ENCODE measurements at places on chromosomes 16 and 17.

- DNase-seq: no peak
Measured at GRCh38 chr17:27511168-27511883, 55.1 kb downstream of the KSR1 start.

- DNase-seq: no peak
Measured at GRCh38 chr16:2475413-2476344, 752 bp downstream of the TBC1D24 start.

DNA sequence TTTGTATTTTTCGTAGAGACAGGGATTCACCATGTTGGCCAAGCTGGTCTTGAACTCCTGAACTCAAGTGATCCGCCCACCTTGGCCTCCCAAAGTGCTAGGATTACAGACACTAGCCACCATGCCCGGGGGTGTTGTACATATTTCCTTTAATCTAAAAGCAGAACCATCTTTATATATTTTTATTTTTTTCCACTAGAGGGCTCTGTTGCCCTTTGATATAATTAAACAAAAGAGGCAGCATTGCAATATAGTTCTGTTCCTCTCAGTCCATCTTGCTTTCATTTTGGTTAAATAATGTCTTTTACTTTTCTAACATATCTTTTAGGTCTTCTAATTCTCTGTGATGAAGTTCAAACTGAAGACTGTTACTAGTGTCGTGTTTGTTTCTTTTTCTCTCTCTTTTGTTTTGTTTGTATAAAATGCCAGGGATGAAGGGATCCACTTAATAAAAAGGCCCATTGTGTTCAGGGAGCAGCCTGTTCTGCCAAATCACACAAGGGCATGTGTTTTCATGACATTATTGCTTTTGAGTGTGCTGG is 23.4 kb downstream of the WWOX start:
- DNase-seq: no peak

GRCh38 chr16:81720973-81721906 is 57.9 kb upstream of the PLCG2 start:
- DNase-seq: no peak

GRCh38 chr16:84735849-84736586 is 36.2 kb downstream of the USP10 start:
- DNase-seq: no peak

DNA sequence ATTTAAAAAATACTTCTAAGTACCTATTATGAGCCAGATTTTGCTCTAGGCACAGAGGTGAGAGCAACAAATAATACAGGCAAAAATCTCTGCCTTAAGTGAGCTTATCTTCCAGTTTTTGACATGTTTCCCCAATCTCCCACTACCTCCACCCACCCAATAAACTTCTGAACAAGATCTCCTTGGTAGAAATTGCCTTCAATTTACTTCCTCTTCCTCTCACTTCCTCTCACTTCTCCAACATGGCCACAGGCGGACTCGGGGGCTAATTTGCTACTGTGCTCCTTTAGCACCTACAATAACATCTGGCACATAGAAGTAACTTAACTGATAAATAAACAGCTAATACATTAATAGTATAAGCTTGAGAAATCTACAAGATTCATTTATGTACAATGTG is 82.6 kb downstream of the CACNG1 start:
- DNase-seq: no peak

- DNase-seq: no peak
Measured at GRCh38 chr17:38352245-38353085, 821 bp downstream of the SOCS7 start.

DNA sequence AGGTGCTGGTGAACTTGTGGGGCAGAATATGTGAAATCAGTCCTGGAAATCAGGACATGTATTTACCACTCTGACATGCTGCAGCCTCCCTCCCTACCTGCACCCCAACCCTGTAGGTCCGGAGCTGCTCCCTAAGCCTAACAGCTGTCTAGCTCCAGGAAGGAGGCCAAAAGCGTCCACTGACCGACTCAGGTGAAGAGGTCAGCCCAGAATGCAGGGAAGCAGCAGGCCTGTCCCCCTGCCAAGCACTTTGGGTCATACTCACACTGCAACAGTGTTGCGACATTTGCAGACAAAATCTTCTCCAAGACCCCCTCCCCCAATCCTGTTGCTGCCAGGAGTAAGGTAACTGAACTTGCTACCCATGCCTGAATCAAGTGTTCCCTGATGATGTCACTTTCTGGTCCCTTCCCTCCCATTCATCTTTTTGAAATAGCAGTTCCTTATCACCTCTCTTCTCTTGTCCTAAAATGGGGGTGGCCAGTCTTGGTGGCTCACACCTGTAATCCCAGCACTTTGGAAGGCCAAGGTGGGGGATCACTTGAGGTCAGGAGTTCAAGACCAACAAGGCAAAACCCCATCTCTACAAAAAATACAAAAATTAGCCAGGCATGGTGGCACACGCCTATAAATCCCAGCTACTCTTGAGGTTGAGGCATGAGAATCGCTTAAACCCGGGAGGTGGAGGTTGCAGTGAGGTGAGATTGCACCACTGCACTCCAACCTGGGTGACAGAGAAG is 1.3 kb upstream of the ACLY start:
- no peak for DNase-seq

GRCh38 chr16:86398622-86399021 is 111.7 kb upstream of the FOXF1 start:
- DNase-seq: no peak

- no peak for DNase-seq
Measured at GRCh38 chr16:58032710-58033293, 7.2 kb downstream of the MMP15 start.

DNA sequence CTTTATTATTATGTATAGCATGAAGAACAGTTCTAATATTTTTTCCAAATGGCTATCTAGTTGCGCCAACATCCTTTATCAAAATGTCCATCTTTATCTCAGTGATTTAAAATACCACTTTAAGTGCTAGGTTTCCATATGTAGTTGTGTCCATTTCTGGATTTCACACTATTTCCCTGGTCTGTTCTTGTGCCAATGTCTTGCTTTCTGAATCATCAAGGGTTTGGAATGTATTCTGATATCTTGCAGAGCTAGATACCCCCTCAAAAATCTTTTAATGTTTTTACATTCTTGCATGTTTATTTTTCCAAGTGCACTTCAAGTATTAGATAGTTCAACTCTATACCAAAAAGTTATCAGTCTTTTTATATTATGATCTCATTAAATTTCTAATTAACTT is 14.3 kb downstream of the MBTD1 start:
- no peak for DNase-seq

GRCh38 chr16:80164966-80165550 is 375.7 kb upstream of the DYNLRB2 start:
- no peak for DNase-seq

- no peak for DNase-seq
Measured at GRCh38 chr16:8644211-8645140, 23.0 kb downstream of the METTL22 start.

- no peak for DNase-seq
Measured at GRCh38 chr16:50303605-50304466, 37.5 kb downstream of the ADCY7 start.

DNA sequence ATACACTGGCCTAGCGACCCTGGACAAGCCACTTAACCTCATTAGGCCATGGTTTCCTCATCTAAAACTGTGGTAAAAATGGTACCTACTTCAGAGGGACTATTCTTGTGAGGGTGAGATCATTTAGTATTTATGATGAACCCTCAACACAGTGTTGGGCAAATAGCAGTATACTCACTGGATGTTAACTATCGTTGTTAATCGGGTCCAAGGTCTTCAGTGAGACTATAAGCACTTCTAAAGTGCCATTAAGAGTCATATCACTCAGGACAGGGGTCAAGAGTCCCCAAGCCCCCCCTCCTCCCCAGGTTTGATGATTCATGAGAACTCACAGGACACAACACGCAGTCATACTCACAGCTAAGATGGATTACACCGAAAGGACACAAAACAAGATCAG is 11.0 kb downstream of the TK2 start:
- no peak for DNase-seq

DNA sequence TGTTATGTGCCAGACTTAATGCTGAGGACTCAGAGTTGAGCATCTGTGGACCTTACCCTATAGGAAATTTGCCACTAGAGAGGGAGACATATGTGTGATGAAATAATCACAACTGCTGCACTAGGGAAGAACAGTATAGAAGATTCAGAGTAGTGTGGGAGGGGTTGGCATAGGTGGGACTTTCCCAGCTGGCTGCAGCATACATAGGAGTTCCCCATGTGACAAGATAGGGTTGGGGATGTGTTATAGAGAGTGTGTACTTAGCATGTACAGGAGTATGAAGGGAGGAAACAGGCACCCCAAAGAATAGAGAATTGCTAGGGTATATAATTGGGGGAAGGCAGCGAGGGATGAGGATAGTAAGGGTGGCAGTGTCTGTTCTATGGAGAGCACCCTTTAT is 2.9 kb downstream of the NUP93 start:
- DNase-seq: no peak

DNA sequence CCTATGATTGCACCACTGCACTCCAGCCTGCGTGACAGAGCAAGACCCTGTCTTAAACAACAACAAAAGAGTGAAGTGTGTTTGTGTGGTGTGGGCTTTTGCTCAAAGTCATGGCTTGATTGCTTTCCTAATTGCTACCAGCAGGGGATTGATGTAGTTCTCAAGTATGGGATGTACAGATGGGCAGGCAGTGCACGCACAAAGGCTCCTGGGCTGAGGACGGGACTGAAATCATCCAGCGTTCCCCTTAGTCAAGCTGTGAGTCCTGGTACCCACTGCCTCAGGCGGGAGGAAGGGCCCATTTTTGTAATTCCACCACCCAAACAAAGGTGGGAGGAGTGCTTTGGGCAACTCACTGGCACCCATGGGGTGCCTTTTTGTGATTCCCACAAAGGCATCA is 47.3 kb downstream of the GDE1 start:
- no peak for DNase-seq

DNA sequence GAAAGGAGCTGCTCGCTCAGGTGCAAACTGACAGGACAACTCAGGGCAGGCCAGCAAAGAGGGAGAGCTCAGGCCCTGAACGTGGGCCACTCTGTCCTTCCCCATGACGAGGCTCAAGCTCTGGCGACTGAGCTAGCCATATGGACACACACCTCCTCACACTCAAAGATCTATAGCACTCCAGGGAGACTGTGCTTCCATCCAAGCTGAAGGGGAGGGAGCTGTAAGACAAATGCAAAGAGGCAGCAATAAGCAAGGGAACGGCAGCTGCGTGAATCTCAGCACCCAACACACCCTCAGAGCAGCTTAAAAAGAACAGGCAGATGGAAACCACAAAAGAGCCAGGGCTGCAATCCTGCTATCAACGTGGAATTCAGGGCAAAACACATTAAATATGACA is 13.5 kb downstream of the NUDT16L1 start:
- DNase-seq: no peak

DNA sequence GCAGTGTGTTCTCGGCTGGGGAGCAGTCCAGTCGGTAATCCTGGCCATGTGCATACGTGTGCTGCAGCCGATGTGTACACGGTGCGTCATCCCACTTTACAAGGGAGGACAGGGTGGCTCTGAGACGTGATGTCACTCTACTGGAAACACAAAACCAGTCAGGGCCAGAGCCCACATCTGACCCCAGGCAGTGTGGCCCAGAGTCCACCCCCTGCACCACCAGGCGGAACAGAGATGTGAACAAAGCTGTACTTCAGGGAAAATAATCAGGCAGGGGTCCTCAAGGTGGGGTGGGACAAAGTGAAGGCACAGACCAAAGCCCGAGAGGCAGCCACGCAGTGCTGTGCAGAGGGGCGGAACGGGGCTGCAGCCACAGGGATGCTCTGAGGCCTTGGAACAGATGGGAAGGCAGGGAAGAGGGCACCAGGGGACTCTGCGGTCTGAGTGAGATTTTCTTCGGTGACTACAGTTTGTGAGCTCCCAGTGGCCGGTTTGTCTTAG is 181.5 kb downstream of the ZNF423 start:
- no peak for DNase-seq

Measured in stimulated activated CD4-positive, alpha-beta T cell treated with anti-CD3 and anti-CD28 coated beads, Interleukin-1b, Interleukin-23, amount 100 ng/mL, for 1 hour (primary cell).